H7 (cell line): ENCODE measurements at places on chromosomes 12 and 14.

- DNase-seq = no peak
Observed at GRCh38 chr12:40017488-40017887, 88.4 kb downstream of the SLC2A13 start.

- no peak for DNase-seq
Observed at GRCh38 chr14:34489324-34489723, 27.3 kb upstream of the SPTSSA start.

DNA sequence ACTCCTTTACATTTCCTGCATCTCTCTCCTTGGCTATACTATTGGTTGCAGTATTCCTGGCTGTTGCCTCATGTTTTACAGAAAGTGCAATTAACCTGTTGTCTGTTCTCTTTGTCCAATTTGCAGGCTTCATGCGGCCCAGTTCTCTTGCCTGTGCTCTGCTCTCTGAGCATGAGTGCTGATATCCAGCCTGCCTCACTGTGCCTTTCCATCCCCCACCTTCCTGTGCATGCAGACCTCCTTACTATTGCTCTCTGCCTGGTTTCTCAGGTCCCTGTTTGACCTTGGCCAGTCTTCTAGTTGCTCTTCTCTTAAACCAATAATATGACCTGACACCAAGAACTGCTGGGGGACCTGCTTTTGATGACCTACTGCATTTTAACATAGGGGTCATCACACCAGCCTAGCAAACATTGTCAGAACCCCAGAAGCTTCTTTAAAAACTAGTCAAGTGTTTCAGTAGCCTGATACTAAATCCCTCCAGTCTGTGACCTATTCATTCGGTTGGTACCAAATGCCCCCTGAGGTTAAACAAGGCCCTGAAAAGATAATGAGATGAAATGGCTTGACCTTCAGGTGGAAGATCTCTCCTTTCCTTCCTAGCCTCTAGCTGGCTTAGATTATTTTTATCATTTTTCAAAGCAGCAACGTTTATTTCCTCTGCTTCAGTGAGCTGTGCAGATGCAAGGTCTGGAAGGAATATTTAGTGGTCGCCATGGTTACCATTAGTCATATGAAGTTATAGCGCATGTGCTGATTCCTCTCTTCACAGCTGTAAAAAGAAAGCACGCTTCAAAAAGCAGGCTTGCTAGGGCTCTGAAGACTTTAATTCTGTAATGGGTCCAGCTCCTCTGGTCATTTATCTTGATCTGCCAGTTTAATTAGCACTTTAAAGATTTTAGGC is 216.5 kb downstream of the PHLDA1 start:
- DNase-seq = no peak

DNA sequence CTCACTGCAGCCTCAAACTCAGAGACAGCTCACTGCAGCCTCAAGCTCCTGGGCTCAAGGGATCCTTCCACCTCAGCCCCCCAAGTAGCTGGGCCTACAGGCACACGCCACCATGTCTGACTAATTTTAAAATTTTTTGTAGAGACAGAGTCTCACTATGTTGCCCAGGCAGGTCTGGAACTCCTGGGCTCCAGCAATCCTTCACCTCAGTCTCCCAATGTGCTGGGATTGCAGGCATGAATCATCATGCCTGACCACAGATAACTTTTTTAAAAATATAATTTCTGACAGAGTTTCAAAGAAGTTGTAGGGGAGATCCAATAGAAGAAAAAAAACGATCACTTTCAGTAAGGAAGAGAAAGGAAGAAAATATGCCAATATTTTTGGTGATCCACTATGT is 189.7 kb upstream of the CDKN3 start:
- no peak for DNase-seq

DNA sequence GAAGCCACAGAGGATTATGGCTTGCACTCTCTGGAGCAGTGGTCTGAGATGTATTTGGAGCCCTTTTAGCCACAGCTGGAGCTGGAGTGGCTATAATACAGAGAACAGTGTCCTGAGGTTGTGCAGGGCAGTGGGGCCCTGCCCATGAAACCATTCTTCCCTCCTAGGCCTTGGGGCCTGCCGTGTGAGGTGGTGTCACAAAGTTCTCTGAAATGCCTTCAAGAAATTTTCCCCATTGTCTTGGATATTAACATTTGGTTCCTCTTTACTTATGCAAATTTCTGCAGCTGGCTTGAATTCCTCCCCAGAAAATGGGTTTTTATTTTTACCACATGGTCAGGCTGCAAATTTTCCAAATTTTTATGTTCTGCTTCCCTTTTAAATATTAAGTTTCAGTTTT is 79.3 kb downstream of the UNC79 start:
- DNase-seq = no peak

- DNase-seq = no peak
Observed at GRCh38 chr12:132954471-132955048, 1.5 kb downstream of the ZNF605 start.

- DNase-seq = no peak
Observed at GRCh38 chr12:92259291-92259690, 113.6 kb upstream of the BTG1 start.

DNA sequence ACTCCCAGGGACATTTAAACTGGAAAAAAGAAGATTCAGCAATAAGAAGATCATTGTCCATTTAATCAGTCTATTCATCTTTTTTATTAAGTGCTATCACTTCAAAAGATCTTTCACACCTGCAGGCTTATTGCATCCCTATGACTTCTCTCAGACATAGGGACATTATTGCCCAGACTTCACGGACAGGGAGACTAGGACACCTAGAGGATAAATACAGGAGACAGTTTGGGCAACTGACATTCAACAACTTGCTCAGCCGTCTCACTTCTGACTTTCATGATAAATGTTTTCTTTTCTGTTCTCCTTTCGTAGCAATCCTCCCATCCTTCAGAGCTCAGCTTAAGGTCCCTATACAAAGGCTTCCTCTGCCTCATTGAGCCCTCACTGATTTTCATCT is 84.3 kb downstream of the TMEM30B start:
- no peak for DNase-seq

DNA sequence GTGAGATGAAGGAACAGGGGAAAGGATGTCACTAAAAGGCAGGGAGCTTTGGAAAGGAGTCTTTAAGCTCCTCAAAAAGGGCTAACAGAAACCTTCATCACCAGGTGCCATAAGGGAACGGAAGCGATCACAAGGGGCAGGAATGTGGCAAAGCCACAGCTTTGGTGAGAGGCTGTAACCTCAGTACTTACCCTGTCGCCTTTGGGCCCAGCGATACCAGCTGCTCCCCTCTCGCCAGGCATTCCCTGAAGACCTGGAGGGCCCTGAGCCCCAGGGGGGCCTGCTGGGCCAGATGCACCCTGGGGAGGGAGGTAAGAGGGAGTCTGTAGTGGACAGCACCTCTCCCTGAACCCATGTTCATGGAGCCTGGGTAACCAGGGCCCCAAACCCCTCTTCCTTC is 18.9 kb downstream of the TMEM106C start:
- DNase-seq = no peak

DNA sequence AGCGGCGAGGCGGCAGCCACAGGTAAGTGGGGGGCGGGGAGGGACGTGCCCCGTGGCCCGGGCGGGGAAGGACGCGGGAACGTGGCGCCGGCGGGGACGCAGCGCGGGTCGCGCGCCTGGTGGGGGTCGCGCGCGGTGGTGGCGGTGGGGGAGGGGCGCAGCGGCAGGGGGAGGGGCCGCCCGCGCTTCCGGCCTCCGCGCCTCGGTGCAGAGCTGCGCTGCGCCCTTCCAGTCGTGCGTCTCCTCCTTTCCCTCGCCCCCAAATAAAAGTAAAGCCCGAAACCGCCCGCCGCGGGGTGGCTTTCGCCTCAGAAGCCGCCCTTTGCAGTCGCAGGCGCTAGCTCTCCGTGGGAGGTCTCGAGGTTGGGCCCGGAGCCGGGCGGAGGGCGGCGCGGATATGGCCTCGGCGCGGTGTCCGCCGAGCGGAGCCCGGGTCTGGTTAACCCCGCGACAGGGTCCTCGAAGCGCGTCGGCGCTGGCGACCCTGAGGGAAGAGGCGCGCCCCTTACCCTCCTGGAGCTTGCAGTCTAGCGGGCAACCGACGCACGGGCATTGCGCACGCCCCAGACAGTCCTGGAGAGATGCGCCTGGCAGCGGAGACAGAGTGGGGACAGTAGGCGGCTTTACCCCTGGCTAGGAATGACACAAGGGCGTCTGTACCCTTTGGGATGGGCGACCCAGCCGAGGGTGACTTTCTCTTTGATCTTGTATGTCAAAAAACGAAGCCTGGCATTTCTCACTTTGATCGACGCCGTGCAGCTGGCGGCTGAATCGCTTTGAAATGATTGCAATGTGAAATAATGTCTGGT is 589 bp downstream of the ATF1 start:
- peak; percentile 91 for DNase-seq

GRCh38 chr14:39433452-39433813 is 1.2 kb upstream of the FBXO33 start:
- DNase-seq = no peak

DNA sequence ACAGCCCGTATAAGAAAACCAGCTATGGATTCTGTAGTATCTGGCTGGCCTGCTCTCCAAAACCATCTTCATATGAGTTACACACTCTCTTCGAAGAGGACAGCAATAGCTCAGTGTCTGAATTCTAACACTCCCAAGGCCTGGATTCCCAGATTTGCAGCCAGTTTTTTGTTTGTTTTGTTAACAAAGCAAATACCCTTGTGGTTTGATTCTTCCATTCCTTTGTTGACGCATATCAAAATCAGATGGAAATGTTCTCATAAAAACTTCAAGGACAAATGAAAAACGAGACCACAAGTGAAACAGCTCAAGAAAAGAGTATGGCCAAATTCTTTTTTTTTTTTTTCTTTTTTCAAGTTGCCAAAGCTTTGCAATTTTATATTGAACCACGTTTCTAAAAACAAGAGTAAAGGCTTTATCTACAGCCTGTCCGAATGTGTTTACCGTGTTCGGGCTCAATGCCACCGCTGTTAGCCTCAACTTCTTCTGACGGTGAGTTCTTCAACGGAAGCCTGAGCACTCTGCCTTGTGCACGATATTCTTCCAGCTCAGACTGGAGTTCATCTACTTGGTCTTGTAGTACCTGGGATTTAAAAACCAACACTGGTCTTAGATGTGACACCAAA is 67.5 kb downstream of the NIN start:
- DNase-seq = no peak

DNA sequence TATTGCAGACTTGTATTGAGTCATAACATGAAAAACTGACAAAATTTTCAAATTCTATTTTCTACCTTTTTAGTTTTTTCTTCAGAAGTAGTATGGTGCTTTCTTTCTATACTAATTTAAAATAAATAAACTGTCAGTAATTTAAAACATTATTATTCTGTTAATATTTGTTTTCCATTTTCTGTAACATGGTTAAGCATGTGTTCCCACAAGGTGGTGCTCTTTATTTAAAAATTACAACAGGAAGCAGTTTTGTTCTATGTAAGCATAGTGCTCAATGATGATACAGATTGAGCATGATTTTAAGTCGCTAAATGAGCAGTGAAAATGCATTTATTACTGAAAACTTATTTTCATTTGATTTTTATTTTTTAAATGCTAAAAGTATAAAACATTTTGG is 114.6 kb downstream of the PPFIA2 start:
- no peak for DNase-seq

DNA sequence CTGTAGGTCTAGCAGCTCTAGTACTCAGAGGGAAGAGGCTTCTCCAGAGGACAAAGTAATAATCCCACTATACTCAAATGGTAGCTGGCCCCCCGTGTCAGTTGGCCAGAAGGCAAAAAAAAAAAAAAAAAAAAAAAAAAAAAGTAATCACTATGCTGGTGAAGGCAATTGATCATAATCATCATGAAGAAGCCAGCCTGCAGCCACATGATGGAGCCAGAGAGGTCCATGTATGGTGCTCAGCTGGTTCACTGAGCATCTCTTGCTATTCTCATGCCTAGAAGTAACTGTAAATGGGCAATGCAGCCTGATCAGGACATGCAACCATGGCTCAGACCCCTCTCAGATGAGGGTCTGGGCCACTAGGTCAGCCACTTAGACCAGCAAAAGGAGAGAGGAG is 378.8 kb downstream of the MED13L start:
- DNase-seq = no peak

- DNase-seq = peak; percentile 82
Observed at GRCh38 chr12:132430838-132431774, 58.8 kb upstream of the FBRSL1 start.

GRCh38 chr14:35416108-35416750 is 11.7 kb upstream of the NFKBIA start:
- DNase-seq = no peak

DNA sequence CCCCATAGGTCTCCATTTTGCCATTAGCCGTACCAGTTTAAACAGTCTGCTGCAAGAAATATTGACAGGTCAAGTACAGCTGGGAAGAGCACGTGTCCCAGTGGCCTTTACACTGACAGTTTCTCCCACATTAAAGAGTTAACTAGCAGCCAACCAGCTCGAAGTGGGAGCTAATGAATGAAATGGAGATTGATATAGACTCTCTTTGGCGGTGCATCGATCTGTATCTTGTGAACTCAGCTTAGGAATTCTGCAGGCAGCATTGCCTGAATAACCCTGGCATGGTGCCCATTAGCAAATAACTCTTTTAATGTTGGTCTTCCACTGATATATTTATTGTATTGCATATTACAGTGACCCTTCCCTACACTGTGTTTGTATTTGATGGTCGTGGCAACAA is 319.4 kb downstream of the EGLN3 start:
- no peak for DNase-seq

- no peak for DNase-seq
Observed at GRCh38 chr14:32513571-32514009, 184.5 kb downstream of the AKAP6 start.

- DNase-seq = peak; percentile 82
Observed at GRCh38 chr14:97218691-97219430, 421.7 kb downstream of the VRK1 start.

- peak; percentile 14 for DNase-seq
Observed at GRCh38 chr14:21846227-21846885, 172.7 kb upstream of the OR4E1 start.

- DNase-seq = no peak
Observed at GRCh38 chr12:130766470-130766869, 50.4 kb upstream of the RIMBP2 start.

DNA sequence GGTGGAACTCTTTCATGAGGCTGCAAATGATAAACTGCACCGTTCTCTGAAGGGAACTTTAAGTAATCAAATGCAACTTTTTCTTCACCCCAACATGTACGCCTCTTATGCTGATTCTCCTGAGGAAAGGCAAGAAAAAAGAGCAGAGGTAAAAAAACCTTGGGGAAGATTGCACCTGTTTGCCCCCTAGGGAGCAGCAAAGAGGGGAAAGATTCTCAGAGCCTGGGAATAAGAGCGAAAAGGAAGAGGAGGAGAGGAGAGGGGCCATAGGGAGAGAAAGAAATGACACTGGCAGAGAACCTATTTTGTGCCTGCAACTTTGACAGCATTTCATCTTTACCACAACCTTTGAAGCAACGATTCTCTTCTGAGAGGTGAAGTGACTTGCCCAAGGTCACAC is 254.6 kb downstream of the KSR2 start:
- peak; percentile 16 for DNase-seq

- DNase-seq = no peak
Observed at GRCh38 chr14:43247877-43248276, 1259.2 kb downstream of the FSCB start.

DNA sequence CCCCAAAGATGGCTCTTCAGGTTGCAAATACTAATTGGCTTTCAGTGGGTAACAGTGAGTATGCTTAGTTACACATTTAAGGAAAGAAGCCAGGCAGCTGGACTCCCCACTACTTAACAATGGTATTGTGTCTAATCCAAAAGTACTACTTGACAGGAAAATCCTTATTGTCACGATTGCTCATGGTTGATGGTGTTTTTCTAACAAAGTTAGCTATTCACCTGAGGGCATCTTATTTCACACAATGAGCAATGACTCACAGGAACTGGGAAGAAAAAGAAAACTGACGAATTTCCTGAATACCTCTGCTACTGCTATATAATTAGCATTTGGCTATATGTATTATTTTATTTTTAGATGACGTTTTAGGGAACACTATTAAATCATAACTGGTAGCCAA is 33.4 kb upstream of the ALG10 start:
- no peak for DNase-seq
